ENCODE measurements at places on chromosomes 7 and 10.

DNA sequence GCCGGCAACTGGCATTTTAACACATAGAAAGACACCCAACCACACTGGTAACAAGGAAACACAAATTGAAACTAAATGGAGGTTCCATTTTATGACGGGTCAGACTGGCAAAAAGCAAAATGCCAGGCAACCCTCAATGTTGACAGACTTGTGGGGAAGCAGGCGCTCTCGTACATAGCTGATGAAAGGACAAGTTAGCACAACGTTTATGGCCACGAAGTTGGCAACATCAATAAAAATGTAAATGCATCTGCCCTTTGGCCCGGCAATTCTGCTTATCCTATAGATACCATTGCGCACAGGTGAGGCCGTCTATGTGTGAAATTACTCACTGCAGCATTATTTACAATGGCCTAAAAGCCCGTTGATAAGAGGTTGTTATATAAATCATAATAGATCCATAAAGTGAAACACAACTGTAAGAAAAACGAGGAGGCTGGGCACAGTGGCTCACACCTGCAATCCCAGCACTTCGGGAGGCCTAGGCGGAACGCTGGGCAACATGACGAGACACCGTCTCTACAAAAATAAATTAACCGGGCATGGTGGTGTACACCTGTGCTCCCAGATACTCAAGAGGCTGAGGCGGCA, 39.8 kb downstream of the FOXL3 start:
- no peak for DNase-seq

GRCh38 chr10:28381466-28381865, 78.6 kb upstream of the MPP7 start:
- no peak for DNase-seq

GRCh38 chr10:75197066-75197465, 13.5 kb upstream of the VDAC2 start:
- DNase-seq, result no peak

DNA sequence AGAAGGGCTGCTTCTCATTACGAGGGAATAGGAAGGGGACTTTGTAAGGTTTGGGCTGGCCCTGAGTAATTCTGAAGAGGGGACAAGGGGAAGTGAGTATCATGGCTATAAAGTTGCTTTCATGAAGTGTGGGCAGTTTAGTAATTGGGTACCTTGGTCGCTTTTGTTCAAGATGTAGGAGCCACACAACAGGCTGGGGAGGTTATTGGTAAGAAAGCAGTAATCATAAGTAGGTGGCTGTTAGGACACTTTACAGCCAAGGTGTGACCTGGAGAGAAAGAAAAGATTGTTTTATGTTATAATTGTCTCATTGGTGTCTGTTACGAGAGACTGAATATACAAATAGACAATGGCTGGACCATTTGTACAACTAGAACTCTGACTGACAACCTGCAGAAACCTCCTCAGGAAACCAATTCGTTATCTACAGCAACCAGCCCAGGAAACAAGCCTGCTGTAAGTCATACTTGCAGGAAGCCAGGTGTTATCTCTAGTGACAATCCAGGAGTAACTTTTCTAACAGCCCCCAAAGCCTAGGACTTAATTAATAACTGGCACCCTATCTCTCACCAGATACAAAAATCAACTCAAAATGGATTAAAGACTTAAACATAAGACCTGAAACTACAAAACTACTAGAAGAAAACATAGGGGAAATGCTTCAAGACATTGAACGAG, 5.0 kb upstream of the CCM2 start:
- no peak for DNase-seq

GRCh38 chr7:144391823-144392255, 11.7 kb downstream of the NOBOX start:
- peak; percentile 19 for DNase-seq

- no peak for DNase-seq
Measured at GRCh38 chr10:124008681-124009080, 84.7 kb downstream of the CHST15 start.

GRCh38 chr7:22572292-22572691, 72.3 kb upstream of the STEAP1B start:
- no peak for DNase-seq

DNA sequence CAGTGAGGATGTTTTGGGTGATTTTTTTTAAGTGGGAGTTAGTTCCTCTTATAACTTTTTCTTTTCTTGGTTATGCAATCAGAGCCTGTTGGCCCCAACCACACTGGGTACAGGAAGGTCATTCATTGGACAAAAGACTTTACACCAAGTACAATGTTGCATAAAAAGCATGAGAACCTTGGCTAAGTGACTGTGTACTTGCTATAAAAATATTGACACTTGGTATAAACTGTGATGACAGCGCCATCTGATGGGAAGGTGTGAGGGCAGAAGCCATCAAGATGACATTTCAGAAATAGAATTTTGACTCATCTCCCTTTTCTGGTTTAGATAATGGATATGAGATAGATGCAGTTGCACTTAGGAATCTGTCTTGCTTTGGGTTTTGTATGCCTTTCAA, 126.4 kb upstream of the CCDC6 start:
- peak; percentile 74 for DNase-seq

DNA sequence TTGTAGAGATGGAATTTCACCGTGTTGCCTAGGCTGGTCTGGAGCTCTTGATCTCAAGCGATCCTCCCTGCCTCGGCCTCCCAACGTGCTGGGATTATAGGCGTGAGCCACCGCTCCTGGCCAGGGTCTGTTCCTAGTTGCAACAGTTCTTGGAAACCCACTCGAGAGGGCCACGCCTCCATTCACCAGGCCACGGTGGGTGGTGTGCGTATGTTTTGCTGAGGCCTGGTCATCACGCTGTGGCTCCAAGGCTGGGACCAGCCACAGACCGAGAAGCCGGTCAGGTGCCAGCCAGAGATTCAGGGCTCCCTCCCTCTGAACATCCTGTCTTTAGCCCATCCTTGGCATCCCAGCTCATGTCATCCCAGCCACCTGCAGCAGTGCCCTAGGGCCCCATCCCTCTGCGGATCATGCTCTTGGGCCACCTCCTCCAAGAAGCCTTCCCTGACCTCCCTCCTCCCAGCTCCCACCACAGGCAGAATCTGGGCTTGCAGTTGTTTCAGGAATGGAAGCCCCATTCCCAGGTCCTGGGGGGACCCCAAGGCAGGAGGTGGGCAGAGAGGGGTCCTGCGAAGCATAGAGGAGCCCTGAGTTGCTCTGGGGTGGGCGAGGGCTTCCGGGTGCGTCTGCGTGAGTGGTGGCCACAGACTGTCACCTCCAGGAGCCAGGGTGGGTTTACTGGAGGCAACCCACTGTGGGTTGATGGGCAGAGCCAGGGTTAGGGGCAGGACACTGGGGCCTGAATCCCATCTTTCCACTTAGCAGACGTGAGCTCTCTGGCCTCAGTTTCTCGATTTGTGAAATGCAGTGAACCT, 5.2 kb downstream of the LAT2 start:
- DNase-seq, result no peak

- DNase-seq, result peak; percentile 89
Measured at GRCh38 chr10:110783509-110784107, 88.1 kb upstream of the PDCD4 start.

DNA sequence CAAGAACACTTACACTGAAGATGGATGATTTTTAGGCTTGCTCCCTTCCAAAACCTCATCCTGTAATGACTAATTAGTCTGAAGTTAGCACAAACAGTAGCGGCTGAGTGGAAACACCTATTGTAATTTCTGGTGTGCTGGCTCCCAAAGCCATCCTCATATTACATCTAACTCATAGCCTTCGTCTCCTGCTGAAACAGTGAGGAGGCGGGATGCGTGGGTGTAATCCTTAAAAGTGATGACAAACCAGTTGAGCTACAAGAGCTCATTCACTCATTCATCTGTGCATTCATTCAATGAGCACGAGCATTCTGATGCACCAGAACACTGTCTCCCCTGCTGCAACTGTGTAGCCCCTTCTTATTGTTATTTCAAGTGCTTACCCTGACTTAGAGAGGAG, 235.3 kb downstream of the CALN1 start:
- DNase-seq, result no peak

- no peak for DNase-seq
Measured at GRCh38 chr10:22752272-22752889, 38.0 kb upstream of the PIP4K2A start.

DNA sequence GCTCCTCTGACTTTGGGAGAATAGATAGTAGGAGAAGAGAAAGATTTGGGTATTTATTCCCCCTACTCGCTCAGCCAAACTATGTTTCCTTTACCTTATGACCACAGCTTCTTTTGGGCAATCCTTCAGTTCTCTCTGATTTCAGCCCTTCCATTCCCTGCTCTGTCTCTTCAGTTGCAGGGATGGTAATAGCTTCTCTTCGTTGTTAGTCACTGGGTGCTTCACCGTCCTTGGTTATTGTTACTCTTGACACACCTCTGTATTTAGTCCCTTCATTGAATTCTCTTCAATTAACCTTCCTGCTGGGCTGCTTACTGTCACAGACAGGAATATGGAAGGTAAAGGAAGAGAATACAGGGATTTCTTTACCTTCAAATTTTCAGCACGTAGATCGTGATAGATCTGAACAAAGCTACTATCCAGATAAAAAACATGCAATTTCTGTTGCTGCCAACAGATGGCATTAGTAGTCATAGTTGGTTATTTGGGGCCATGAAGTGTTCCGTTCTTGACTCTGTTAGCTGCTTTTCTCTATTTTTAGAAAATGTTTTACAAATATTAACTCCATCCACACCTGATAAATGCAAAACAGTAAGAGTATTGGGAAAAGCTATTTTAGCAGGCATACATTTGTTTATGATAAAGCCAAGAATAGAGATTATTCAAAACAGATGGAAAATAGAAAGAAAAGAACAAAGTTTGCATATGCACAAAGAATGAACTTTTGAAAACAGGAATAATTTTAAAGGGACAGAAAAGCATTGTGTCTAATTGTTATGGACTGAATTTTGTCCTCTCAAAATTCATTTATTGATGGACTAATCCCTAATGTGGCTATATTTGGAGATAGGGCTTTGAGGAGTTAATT, 14.0 kb upstream of the PTTG1IP2 start:
- DNase-seq, result no peak

- no peak for DNase-seq
Measured at GRCh38 chr7:157097569-157097968, 41.2 kb upstream of the UBE3C start.

- no peak for DNase-seq
Measured at GRCh38 chr7:45295222-45295621, 137.6 kb downstream of the RAMP3 start.

All from activated CD4-positive, alpha-beta T cell treated with anti-CD3 and anti-CD28 coated beads for 36 hours (primary cell).